ENCODE measurements at places on chromosomes 1 and 21.
A peak's percentile ranks its signal among the peaks of the same experiment; 100 is the strongest.

DNA sequence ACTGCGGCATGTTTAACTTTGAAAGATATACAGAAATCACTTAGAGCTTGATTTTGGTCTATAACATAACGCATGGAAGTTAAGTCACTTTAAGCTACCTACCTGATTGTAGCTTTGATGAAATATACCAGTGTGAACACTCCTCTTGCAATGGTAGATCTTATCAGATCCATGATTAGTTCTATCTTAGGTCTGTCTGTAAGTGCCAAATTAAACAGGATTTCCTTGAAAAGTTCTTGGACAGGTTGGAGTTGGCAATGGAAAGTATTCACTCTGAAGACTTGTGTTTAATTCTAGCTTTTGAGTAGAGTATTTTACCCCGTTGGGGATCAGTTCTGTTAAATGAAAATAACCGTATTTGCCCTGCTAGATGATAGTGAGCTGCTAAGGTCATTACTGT is 4.1 kb upstream of the ADGRL4 start:
- DNase-seq = no peak

DNA sequence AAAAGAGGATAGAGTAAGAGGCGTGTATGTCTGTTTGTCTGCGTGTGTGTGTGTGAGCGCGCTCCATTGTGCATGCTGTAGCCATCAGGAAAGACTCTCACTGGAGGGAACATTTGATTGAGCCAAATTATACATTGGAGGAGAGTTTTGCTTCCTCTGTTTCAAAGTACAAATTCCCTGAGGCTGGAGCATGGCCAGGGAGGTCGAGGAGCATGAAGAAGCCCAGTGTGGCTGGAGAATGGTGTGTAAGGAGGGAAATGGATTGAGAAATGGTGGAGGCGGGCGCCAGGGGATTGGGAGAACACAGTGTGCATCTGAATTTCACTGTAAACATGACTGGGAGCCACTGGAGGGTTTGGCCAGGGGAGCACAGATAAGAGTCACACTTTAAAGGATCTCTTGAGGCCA is 22.1 kb upstream of the EFNA1 start:
- no peak for DNase-seq

- DNase-seq = no peak
These were observed 7.8 kb downstream of the ETS2 start for GRCh38 chr21:38813547-38813946.

DNA sequence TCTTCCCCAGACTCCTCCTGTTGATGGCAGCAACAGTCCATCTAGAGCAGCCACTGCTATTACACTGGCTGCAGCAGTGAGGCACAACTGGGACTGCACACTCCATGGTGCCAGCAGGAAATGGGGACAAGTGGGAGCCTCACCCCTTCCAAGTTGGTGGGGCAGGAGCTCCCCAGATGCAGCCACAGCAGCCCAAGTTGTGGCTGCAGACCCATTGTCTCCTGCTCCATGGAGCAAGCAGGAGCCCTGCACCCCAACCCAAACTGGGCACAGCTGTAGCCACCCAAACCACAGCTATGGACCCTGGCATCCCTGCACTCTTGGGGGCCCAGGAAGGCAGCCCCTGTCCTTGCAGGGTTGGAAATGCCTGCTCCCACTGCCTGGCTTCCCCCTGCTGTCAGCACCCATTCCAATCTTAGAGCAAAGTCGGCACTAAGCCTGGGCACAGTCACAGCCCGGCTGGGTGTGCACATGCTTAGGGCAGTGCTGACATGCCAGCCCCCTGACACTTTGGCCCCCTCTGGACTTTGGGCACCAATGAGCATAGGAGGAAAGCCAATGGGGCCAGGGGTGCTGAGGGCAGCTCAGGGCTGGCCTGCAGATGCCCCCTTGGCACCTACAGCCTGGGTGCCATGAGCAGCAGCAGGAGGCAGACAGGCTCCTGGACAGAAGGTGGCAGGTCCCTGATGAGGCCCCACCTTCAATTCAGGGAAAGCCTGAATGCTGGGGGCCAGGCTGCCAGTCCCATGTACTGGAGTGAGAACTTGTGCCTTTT is 44.0 kb downstream of the MATN1 start:
- DNase-seq = no peak

GRCh38 chr21:46057710-46058241 is 40.1 kb upstream of the COL6A2 start:
- DNase-seq = no peak

DNA sequence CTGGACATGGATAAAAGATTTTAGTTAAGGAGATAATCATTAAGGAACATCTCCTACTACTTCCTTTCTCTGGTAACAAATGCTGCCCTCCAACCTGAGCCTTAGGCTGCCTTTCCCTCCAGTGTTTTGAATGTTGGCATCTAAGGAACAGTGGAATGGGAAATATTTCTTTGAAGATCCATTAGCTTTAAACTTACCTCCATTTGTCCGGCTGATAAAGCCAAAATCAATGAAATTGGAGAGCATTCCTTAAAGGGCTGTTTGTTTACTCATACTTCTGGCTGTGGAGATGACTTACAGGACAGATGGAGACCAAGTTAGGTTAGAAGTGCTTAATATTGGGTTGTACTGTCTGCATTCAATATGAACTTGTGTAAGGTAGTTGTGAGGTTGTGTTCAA is 439.1 kb downstream of the PLA2G4A start:
- no peak for DNase-seq

DNA sequence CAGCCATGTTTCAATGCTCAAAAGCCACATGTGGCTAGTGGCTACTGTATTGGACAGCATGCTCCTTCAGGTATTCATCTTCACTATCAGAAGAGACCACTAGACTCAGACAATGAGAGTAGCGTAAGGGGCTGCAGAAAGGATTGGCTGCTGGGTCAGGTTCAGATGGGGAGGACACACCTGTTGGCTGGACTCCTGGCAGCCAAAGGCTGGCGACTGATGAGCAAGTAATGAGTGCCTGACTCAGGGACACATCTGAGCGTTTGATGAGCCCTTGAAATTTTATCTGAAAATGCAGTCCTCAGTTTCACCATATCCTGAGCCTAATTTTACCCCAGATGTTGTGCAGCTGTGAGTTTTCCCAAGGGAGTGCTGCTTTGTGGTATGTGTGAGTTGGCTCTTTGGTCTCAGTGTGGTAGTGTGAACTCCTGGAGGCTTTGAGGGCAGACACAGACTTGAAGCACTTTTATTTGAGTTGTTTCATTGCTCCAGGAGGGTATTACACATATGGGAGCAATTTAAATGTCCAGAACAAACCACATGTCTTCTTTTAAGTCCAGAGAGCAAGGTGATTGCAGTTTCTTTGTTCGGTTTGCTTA is 9.6 kb downstream of the ST6GALNAC3 start:
- peak; percentile 50 for DNase-seq

DNA sequence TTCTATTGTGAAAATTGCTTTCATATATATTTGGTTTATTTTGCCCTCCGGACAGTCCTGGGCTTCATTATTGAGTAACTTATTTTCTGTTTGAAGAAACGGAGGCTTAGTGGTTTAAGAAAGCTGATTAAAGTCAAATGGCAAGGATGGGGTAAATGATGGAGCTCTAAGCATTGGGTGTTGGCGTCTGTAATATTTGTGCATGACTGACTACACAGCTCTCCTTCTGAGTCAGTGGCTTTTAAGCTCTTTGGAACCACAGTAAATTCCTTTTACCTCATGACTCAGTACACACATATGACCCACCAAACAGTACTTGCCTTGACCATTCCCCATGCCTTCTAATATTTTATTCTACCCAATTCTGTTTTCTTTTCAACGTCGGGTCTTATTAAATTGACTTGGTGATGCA is 21.0 kb downstream of the B3GALT5 start:
- peak; percentile 34 for DNase-seq

- no peak for DNase-seq
These were observed 7.1 kb downstream of the CHRNB2 start for GRCh38 chr1:154574716-154575115.

- no peak for DNase-seq
These were observed 110.2 kb downstream of the MATN1 start for GRCh38 chr1:30613188-30613587.

- DNase-seq = no peak
These were observed 57.1 kb upstream of the SPOCD1 start for GRCh38 chr1:31872658-31873636.

DNA sequence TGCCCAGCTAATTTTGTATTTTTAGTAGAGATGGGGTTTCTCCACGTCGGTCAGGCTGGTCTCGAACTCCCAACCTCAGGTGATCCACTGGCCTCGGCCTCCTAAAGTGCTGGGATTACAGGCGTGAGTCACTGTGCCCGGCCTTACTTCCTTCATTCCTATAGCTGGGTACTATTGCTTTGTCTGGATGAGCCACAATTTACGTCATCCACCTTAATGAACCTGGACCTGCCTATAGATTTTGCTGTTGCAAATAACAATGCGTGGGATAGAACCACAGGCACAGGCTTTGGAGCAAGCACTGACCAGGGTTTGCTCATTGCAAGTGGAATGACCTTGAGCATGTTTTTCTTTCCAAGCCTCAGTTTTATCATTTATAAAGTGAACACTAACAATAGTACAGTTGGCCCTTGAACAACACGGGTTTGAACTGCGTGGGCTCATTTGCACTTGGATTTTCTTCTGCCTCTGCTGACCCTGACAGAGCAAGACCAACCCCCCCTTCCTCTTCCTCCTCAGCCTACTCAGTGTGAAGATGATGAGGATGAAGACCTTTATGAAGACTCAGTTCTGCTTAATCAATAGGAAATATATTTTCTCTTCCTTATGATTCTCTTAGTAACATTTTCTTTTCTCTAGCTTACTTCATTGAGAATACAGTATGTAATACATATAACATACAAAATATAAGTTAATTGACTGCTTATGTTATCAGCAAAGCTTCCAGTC is 33.3 kb upstream of the BECN2 start:
- no peak for DNase-seq

- peak; percentile 48 for DNase-seq
These were observed 20.9 kb upstream of the RHBDL2 start for GRCh38 chr1:38962560-38962959.

DNA sequence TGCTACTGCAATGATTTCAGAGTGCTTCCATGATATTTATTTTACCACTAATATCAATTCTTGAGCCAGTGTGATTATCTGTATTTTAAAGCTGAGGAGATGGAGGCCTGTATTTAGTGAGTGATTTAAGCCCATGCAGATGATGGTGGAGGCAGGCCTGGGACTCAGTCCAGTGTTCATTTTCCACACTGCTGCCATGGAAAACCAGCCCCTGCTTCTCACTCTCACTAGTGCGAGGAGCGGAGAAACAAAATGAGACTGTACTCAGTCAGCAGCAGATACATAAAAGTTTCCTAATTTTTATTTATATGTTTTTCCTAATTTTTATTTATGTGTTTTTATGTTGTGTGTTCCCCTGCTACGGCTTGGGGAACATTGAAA is 32.8 kb downstream of the LRRC8B start:
- DNase-seq = no peak

- DNase-seq = peak; percentile 58
These were observed 18.8 kb downstream of the ADGRB2 start for GRCh38 chr1:31745096-31745945.

- no peak for DNase-seq
These were observed 4.4 kb upstream of the EFHD2 start for GRCh38 chr1:15405106-15405850.

DNA sequence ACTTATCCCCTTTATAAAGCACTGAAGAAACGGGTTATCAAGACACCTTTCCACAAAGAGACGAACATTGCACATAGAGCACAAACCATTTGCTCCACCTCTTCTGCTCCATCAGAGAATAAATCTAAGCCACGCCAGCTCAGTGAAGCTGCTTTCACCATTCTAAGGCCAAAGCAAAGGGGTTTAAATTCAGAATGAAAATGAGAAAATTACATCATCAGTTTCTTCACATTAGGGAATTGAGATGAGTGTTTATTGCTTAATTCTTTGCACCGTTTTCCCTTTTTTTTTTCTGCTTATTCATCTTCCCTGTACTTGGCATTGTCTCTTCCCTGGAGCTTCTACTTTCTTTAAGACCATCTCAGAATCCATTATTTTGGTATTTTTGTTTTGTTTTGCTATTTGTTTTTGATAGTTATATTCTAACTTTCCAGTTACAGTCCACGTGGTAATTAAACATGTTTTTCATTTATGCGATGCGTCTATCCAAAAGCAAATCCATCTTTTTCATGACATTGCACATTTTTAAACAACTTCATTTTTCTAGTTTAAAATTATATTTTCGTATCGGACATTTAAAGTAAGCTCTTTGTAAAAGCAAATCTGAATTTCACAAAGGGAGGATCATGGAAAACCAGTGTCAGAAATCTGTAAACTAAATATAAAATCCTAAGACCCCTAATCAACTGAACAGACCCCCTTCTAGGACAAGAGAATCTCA is 1.9 kb upstream of the OR2T34 start:
- no peak for DNase-seq

DNA sequence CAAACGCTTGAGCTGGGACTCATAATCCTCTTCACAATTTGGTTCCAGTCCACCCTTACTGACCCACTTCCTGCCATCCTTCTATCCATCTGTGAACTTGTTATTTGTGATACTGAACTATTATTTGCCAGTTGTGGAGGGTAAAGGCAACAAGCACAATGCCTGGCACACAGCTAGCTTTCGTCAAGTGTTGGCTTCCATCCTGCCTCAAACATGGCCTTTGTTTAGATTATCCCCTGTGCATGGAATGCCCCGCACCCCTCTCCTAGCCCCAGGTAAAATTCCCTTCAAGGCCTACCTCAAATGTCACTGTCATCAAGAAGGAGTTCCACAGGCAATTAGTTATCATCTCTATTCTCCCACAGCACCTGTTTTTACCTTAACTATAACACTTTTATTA is 11.4 kb upstream of the CDCA8 start:
- DNase-seq = no peak

- no peak for DNase-seq
These were observed 27.9 kb downstream of the USP48 start for GRCh38 chr1:21755067-21755466.

- DNase-seq = peak; percentile 21
These were observed 16.1 kb downstream of the TNFRSF8 start for GRCh38 chr1:12078938-12079861.

DNA sequence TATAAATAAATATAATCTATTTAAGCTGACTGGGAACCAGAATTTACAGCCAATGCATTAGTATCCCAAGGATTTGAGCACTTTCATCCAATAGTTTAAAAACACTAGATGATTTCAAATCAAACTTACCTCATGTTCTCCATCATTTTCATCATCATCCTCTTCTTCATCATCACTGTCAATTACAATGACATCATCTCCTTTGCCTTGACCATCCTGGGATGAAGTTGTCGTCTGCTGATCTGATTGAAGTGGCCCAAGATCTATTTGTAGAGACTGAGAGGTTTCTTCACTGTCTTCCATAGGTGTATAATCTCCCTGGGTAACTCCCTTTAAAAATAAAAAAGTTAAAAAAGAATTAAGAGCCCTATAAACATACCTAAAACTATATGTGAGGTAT is 47.7 kb downstream of the TPR start:
- DNase-seq = no peak
